ENCODE measurements at places on chromosomes 12 and 14. TPM values are rescaled to one million over a fixed set of nuclear protein-coding genes. Genes with fewer than 3 reads are reported as not detected.

DNA sequence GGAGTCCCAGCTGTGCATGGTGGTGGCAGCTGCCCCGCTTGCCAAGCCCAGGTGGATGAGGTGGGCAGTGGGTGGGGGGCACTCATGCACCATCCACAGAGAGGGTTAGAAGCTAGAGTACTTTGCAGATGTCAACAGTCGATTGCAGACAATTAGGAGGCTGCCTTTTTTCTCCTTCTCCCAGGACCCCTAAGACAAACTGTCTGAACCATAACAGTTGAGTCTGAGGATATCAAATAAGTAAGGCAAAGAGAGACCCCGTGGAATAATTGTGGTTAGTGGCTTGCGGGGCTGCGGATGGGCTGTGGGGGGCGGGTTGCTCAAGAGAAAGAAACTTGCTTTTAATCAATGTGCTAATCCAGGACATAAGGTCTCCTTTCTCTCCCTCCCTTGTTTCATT is 926.2 kb downstream of the VRK1 start:
- no peaks in the 10 kb centered on the region for H3K36me3 ChIP-seq
- H3K4me3 ChIP-seq, result no peak overlapping the region
- no peaks in the 10 kb centered on the region for H3K27me3 ChIP-seq
- H3K27ac ChIP-seq, result no peak overlapping the region
- no peak for DNase-seq

- H3K4me3 ChIP-seq, result no peak overlapping the region
- no peak for DNase-seq
- no peaks in the 10 kb centered on the region for H3K36me3 ChIP-seq
- H3K27me3 ChIP-seq, result no peaks in the 10 kb centered on the region
Measured at GRCh38 chr12:131249246-131250027, 295.7 kb downstream of the ADGRD1 start.

GRCh38 chr12:105418821-105419291 is 88.4 kb downstream of the C12orf75 start:
- no peak overlapping the region for H3K27ac ChIP-seq
- DNase-seq, result no peak
- no peak overlapping the region for H3K4me3 ChIP-seq
- H3K4me1 ChIP-seq, result no peaks in the 10 kb centered on the region
- no peaks in the 10 kb centered on the region for H3K27me3 ChIP-seq
- H3K36me3 ChIP-seq, result no peaks in the 10 kb centered on the region

DNA sequence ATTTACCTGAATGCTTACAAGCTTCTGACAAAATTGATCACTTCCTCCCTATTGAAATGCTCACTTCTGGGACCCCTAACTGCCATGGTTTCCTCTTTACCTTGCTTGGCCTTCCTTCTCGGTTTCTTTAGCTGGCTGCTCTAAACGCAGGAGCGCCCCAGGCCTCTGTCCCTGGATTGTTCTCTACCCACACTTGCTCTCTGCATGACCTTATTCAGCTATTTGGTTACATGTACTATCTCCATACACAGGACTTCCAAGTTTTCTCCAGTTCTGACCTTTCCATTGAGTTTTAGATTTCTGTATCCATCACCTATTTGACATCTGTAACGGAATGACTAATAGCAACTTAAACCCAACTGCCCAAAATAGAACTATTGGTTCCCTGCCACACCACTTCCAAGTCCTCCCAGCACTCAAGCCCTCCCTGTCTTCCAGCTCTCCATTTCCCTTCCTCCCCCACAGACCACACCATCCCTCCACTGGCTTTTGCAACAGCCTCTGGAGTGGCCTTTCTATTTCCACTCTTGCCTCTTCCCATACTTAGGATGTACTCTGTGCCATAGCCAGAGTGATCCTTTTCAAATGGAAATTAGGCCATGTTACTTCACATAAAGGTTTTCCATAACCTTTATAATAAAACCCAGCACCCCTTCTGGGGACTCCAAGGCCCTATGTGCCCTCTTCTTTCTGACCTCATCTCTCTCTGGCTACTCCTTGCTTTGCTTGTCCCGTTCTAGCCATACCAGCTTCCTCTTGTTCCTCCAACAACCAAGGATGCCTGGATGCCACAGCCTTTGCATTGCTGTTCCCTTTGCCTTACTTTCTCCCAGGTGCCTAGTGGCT is 202.2 kb downstream of the AEBP2 start:
- no peaks in the 10 kb centered on the region for H3K27me3 ChIP-seq
- H3K36me3 ChIP-seq, result no peaks in the 10 kb centered on the region
- DNase-seq, result no peak
- H3K27ac ChIP-seq, result no peak overlapping the region
- H3K4me1 ChIP-seq, result no peaks in the 10 kb centered on the region

Gene HNF1A
- not detected for total RNA-seq

Gene AQP2
- total RNA-seq, result not detected

DNA sequence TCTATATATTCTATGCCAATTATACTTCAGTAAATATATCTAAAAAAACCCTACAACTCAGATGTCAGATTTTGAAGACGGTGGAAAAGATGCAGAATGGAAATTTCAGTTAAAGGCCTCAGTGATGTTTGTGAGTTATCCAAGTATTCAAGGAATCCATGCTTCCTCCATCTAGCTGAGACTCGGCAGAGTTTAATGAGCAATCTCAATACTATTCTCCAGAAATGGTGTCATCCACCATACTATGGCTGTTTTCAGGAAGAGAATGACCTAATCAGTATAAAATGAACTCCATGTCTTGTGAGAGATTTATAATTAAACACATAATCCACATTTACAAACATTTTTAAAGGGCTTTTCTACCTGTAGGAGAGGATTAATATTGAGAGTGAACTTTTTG is 66.0 kb downstream of the KLHL28 start:
- no peak for DNase-seq
- no peak overlapping the region for H3K4me3 ChIP-seq
- H3K4me1 ChIP-seq, result peaks cover 19% of the 10 kb centered on the region
- H3K27me3 ChIP-seq, result no peaks in the 10 kb centered on the region

Gene TAS2R8
- total RNA-seq, result not detected

DNA sequence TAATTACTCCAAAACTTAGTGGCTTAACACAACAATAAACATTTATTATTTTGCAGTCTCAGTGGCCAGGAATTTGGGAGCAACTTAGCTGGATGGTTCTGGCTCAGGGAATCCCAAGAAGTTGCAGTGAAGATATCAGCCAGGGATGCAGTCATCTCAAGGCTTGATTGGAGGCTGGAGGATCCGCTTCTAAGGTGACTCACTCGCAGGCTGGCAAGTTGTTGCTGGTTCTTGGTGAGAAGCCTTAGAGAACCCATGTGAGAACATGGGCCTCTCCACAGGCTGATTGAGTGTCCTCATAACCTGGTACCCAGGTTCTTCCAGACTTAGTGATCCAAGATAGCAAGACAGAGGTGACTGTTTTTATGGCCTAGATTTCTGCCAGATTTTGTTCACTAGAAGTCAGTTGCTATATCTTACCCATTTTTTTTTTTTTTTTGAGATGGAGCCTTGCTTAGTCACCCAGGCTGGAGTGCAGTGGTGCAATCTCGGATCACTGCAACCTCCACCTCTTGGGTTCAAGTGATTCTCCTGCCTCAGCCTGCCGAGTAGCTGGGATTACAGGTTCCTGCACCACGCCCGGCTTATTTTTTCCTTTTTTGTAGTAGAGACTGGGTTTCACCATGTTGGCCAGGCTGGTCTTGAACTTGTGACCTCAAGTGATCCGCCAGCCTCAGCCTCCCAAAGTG is 32.5 kb downstream of the BRMS1L start:
- H3K4me1 ChIP-seq, result no peaks in the 10 kb centered on the region
- H3K4me3 ChIP-seq, result no peak overlapping the region
- H3K36me3 ChIP-seq, result peaks cover 6% of the 10 kb centered on the region
- H3K27ac ChIP-seq, result no peak overlapping the region
